Endothelial cell of umbilical vein (primary cell): ENCODE measurements at places on chromosomes 5 and 9. TPM values are rescaled to one million over a fixed set of nuclear protein-coding genes. Genes with fewer than 3 reads are reported as not detected.

MELK gene
- total RNA-seq, result 47.8 and 52.1 TPM in 2 replicates

RIOK2 gene
- 17.5 and 25.4 TPM in 2 replicates for total RNA-seq

FBP2 gene
- total RNA-seq, result not detected in 2 replicates

ADCY2 gene
- not detected in 2 replicates for total RNA-seq

PFN3 gene
- not detected in 2 replicates for total RNA-seq

NPM1 gene
- 1,592 and 1,695 TPM in 2 replicates for total RNA-seq

CYSRT1 gene
- 0.44 and 0.92 TPM in 2 replicates for total RNA-seq

FABP6 gene
- not detected in 2 replicates for total RNA-seq

ELAVL2 gene
- total RNA-seq, result 0.18 and 0.20 TPM in 2 replicates

IL3 gene
- not detected in 2 replicates for total RNA-seq

KIF24 gene
- total RNA-seq, result 4.5 and 4.8 TPM in 2 replicates

TRPM3 gene
- total RNA-seq, result 0.02 and 0.33 TPM in 2 replicates

NR3C1 gene
- total RNA-seq, result 17.0 and 21.2 TPM in 2 replicates

ARHGEF39 gene
- total RNA-seq, result 4.6 and 6.5 TPM in 2 replicates

PCSK5 gene
- 4.8 and 5.1 TPM in 2 replicates for total RNA-seq

SLCO6A1 gene
- not detected in 2 replicates for total RNA-seq

C9orf50 gene
- not detected in 2 replicates for total RNA-seq

CER1 gene
- total RNA-seq, result not detected in 2 replicates

LMX1B gene
- not detected in 2 replicates for total RNA-seq
